Femur (tissue), 1 donor: ENCODE measurements at places on chromosomes 2 and 18.

GRCh38 chr2:39210846-39211245, 32.9 kb downstream of the CDKL4 start:
- DNase-seq = no peak

DNA sequence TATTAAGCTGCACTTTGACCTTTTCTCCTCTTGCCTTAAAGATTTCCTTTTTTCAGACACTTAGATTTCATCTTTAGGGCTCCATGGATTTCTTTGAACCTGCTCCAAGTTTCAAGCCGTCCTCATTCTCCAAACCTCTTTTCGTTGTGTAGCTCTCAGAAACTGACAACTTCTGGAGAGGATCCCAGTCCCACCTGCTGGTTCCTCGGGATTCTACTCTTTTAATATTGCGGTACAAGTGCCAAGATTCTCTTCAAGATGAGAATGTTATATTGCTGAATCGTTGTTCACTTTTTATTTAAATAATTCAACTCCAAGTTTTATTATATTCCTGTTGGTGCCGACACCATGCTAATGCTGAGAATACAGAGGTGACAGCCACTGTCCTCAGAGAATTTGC, 141.1 kb downstream of the CDH20 start:
- no peak for DNase-seq

DNA sequence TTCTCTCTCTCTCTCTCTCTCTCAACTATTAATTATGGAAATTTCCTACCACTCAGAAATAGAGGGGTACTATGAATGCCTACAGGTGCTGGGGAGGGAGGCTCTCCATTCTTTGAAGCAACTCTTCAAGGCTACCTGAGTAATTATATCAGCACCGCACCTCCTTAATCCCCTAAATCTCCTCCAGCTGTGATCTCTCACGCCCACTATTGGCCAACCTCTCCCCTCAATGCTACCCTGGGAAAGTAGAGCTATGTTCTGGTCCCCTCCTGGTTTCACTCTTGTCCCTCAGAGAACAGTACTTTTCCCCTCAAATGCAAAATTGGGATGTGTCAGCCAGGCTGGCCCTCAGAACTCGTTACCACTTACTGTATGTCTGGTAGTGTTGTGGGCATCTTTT, 1.6 kb downstream of the MOCOS start:
- no peak for DNase-seq

DNA sequence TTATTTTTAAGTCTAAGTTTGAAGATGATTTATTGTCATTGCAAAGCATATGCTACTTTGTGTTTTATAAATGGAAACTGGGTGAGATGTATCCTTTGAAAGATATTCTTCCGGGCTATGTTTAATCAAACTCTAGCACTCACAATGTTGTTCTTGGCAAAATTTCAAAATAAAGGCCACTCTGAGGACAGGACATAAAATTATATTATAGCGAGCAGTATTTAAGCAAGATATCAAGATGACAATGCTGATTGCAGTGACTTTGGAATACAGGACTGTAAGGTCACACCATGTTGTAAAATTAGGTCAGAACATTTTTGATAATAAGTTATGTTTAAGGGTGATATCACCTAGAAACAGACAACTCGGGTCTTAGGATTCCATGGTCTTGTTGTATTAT, 14.2 kb downstream of the RPRM start:
- no peak for DNase-seq

- DNase-seq = no peak
Observed at GRCh38 chr2:28152585-28153280, 239.9 kb upstream of the FOSL2 start.

DNA sequence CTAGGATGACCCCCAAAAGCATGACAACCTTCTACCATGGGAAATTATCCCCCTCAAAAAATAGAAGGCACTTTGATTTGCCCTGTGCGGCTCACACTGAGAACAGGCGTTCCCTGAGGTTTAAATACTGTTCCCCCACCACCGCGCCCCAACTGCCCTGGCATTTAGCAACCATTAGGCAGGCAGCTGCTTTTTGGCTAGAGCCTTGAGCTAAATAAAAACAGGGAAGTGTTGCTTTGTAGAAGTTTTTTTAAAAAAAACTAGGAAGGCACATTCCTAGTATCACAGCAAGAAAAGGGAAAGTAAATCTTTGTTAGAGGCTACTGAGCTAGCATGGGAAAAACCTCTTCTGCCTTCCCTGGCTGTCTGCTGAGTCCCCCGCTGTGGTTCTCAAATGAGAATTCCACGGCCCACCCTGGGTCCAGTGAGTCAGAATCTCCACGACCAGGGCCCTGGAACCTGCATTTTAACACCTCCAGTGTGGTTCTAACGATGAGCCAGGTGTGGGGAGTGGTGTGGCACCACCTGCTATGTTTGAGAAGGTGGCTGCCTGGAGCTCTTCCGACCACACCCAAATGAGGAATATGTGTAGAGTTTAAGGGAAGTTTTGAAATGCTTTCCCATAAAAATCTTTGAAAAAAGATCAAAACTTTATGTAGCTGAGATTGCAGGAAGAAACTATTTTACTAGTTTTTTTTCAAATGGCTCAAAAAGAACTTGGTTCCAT, 66.4 kb downstream of the VIT start:
- DNase-seq = no peak
